ENCODE measurements at places on chromosomes 12 and 14. TPM values are rescaled to one million over a fixed set of nuclear protein-coding genes. Genes with fewer than 3 reads are reported as not detected.

ZDHHC22 gene
- total RNA-seq: not detected

NINJ2 gene
- total RNA-seq: 4.1 TPM

SPRYD4 gene
- 2.2 TPM for total RNA-seq

C14orf180 gene
- total RNA-seq: not detected

ALX1 gene
- 18.6 TPM for total RNA-seq

MYF6 gene
- total RNA-seq: not detected

VDR gene
- 22.9 TPM for total RNA-seq

IL22 gene
- not detected for total RNA-seq

KCNMB4 gene
- total RNA-seq: under 0.01 TPM

NDRG2 gene
- total RNA-seq: 0.96 TPM

GRCh38 chr14:23522643-23523198, 28.8 kb downstream of the ZFHX2 start:
- no peak for DNase-seq

DNA sequence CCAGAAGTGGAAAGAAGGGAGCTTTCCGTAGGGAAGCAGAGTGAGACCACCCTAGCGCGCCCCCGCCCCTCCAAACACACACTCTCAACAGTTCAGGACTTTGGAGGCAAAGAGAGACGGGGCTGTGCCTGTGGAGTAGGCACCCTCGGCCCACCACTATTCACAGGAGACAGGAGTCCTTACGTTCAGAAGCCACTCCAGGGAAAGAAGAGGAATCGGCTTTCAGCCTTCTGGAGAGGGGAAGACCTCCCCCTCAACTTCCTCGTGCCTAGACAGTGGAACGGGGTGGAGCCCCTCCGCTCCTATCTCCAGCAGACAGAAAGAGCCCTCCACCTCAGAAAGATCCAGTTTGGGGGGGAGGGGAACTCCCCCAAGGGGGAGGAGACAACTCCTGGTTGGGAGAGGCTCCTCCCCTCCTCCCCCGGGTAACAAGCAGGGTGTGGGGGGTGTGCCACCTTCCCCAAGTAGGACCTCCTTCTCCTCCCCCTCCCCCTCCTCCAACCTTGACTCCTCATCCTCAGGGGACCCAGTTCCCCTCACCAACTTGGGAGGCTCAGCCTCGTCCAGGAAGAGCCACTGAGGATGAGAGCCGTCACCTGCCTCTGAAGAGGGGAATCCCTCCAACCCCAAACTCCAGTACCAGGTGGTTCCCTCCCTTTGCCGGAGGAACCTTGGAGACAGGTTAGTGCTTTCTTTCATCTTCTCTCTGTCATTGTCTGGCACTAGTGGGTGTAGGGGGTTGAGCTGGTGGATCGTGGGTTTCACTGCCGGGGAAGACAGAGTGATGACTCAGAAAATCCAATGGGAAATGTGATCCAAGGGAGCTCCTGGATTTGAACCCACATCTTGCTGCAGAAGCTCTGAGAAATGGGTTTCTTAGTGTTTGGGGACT, 883 bp downstream of the FOXJ2 start:
- peak; percentile 36 for DNase-seq

- DNase-seq: no peak
Observed at GRCh38 chr12:26963413-26963812, 25.1 kb downstream of the FGFR1OP2 start.

DNA sequence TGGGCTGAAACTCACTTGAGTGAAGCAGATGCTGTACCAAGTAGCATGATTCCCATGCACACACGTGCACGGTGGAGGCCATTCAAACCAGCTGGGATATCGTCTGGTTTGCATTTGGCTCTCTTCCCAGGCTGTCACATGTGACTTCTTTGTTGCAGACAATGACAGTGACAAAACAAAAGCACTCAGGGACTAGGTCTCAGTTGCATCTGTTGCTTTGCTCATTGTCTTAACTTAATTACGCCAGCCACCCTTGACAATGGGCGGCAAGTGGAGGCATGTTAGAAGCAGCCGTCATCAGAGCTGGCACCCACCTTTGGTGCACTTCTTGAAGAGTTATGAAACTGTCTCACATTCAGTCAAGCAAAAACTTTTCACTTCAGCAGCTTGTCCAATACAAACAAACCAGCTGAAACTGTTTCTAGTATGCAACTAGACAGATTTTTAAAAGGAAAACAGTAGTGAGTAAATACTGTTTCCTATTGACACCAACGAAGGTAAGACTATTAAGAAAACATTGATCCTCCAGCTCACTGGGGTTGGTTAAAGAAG, 74.3 kb downstream of the IGF1 start:
- no peak for DNase-seq

DNA sequence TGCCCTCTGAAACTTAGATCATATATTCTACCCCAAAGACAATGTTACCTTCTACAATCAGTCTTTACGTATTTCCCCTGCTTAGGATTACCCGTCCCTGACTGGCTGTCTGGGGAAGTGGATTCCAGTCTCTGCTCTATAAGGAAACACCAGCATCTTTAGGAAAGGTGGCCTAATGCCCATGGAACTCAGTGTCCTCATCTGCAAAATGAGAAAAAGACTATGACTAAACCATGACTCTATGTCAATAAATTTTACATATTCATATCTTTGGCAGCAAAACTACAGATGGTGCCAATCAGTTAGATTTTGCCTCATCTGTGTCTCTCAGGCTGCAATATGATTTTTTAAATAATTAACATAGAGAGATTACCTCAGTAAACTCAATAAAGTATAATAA, 133.8 kb downstream of the ITPR2 start:
- DNase-seq: no peak

DNA sequence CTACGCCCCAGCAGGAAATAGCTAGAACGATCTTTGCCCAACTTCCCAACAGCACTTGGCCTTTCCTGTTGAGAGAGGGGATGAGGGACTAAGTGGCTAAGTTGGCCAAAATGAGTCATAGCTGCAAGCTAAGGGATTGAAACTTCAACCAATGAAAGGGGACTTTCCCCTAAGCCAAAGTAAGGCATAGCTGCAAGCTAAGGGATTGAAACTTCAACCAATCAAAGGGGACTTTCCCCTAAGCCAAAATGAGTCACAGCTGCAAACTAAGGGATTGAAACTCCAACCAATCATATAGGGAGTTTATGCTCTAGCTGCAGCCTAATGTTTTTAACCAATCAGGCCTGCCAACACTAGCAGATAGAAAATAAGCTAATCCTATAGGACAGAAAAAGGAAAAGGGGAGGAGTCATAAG, 100.5 kb upstream of the SSTR1 start:
- DNase-seq: peak; percentile 73

GRCh38 chr14:32925439-32925838, 13.2 kb upstream of the NPAS3 start:
- no peak for DNase-seq

- no peak for DNase-seq
Observed at GRCh38 chr12:121989276-121990113, 32.2 kb upstream of the BCL7A start.

GRCh38 chr12:109264095-109264942, 44.8 kb downstream of the FOXN4 start:
- DNase-seq: peak; percentile 41

GRCh38 chr14:75445236-75445635, 17.4 kb downstream of the JDP2 start:
- DNase-seq: no peak

- no peak for DNase-seq
Observed at GRCh38 chr14:23577004-23577681, 1.4 kb downstream of the JPH4 start.

DNA sequence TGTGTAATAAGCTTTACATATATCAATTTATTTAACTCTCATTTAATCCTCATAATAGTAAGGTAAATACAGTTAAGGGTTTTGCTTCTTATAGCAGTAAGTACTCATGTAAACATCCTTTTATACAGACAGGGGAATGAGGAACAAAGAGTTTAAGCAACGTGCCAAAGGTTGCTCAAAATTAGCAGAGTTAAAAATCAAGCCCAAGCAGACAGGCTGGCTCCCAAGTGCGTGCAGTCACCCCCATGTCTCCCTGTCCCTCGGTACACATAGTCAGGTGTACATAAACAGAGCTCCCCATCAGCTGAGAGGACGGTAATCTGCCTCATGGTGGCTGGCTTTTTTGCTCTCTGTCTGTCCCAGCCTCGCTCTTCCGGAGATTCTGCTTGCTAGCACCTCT, 126.4 kb downstream of the DERA start:
- no peak for DNase-seq

GRCh38 chr12:28827861-28828260, 321.2 kb upstream of the FAR2 start:
- no peak for DNase-seq

GRCh38 chr14:103696466-103697071, 18.7 kb downstream of the XRCC3 start:
- DNase-seq: no peak

GRCh38 chr14:68471964-68472508, 320.8 kb downstream of the ZFP36L1 start:
- DNase-seq: no peak

DNA sequence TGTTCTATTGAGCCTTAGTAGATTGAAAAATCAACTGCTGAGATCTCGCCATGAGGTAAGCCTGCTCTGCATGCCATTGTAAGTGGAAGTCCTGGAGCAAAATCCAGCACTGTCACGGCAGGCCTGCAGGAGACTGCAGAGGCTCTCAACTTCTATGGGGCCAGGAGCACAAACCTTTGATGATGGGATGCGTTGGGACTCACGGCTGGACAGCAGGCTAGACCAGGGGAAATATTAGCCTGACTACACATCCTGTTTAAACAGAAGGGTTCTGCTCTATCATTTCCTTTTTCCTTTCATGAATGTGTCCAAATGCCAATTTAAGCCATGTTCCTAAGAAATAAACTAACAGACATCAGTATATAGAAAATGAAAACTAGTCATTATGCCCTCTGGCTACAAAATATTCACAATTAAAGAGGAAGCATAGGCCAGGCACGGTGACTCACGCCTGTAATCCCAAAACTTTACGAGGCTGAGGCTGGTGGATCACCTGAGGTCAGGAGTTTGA, 33.9 kb upstream of the RASSF8 start:
- DNase-seq: peak; percentile 76

DNA sequence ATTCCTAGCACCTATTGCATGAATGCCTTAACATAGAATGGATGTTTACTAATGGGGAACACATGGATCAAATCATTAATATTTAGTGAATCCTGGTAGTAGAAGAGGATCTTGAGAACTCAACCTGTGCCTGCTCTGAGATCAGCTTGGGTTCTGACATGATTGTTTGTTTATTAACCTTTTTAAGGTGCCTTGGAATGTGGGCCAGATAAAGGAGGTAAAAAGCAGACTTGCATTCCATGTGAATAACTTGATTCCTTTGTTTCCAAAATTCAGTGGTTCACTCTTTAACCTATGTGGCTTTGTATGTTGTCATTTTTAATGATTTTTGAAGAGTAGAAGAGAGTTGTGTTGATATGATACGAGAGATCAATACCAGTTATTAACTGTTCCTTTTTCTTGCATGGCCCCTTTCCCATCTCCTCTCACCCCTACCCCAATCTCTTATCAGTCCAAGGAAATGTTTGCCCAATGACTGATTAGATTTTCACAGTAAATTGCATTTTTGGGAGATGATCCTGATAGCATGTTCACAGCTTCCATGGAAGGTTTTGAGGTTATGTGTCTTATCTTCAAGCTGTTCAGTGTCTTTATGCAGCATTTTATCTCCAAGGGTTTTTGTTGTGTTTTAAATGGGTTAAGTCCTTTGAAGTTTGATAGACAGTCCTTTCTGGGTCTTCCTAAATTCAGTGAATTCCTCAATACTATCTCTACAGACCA, 193.7 kb upstream of the FRMD6 start:
- no peak for DNase-seq

Measured in RPMI7951 (cell line).